Fibroblast of the aortic adventitia (primary cell): ENCODE measurements at places on chromosomes 3 and 15.
A peak's percentile ranks its signal among the peaks of the same experiment; 100 is the strongest.

GRCh38 chr15:51049081-51049480 is 45.6 kb downstream of the TNFAIP8L3 start:
- no peak for DNase-seq

DNA sequence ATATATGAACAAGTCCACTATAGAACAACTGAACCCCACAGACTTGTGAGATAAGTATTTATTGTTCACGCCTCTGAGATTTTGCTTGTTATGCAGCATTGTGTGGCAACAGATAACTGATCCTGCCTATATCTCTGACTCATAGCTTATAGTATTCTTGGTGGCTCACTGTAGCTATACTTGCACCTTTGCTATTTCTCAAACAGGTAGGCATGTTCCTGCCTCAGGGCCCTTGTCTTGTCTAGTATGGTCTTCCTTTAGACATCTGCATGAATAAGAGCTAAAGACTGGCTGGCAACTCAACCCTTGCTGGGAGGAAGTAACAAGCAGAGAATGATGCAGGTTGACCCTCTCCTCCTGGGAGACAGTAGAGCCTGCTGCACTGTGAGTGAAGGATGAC is 256.1 kb downstream of the CHST2 start:
- no peak for DNase-seq

GRCh38 chr3:32125012-32125411 is 18.6 kb downstream of the GPD1L start:
- no peak for DNase-seq

DNA sequence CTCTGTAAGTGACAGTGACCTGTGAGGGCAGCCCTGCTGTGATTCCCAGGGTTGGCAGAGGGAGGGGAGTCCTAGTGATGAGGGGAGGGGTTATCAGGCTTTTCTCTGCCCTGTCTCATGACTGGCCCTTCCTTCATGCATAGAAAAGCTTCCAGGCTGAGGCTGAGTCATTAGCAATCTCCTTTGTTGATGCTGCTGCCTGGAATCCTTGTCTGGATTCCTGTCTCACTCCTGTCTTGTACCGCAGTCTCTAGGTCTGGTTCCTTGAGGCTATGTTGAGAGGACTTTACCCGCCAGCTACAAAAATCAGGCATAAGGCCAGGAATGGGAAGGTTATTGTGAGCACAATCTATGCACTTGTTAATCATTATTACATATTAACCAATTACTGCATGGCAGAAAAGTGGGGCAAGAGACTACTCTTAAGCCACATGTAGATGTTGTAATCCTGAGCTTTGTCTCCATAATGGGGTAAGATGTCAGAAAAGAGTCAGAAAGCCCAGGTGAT is 7.2 kb downstream of the KLHL6 start:
- DNase-seq = peak; percentile 64

- DNase-seq = no peak
These were observed 27.5 kb downstream of the MELTF start for GRCh38 chr3:197001972-197002700.

GRCh38 chr15:27645672-27646071 is 453.4 kb downstream of the OCA2 start:
- DNase-seq = no peak

DNA sequence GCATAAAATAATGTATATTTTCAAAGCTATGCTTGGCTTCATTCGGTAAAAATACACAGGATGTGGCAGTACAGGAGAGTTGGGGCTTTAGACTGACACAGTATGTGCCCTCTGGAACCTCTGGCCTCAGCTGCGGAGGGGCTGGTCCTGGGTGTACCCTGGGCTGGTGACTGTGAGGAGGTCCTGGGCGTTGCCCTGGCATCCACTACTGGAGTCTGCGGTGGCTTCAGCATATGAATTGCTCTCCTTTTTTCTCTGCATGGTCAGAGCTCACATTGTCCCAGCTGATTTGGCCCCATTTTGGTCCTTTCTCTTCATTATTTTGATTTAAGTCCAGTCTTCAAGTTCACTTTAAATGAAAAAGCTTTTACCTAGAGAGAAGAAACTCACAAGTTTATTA is 40.5 kb upstream of the CORO2B start:
- DNase-seq = no peak

DNA sequence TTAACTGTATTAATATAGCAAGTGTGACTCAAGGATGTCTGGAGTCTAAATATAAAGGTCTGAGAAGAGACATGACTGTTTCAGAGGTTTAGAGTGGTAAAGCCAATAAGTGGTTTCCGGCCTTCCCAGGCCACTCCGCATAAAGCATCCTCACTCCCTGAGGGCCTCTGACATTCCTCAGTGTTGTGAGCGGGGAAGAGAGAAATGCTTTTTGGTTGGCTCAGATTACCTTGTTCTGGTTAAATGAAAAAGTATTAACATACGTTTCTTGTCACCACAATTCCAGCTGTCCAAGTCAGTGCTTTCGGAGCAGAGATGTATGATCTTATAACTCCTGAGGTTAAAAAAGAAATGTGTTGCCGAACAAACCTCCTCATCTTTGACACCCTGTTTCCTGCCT is 103.8 kb downstream of the RBMS3 start:
- peak; percentile 91 for DNase-seq

GRCh38 chr3:98782824-98783500 is 19.8 kb downstream of the ST3GAL6 start:
- no peak for DNase-seq

GRCh38 chr3:161508852-161509477 is 12.4 kb downstream of the OTOL1 start:
- peak; percentile 0 for DNase-seq

DNA sequence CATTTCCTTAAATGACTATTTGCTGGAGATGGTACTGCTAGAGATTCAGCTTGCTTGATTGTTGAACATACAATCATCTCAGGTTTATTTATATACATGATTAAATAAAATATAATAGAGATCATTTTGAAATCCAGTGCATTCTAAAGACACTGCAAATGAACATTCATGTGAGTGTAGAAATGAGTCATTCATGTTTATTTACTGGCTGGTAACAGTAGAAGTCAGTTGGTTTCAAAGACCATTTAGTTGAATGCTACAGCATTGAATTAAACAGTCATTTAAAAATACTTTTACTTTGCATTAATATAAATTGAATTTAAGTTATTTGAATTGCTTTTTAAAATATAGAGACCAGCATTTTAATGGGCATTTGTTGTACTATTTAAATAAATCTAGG is 551.9 kb upstream of the GOLIM4 start:
- DNase-seq = no peak

GRCh38 chr3:53834429-53835095 is 11.7 kb downstream of the CHDH start:
- no peak for DNase-seq

DNA sequence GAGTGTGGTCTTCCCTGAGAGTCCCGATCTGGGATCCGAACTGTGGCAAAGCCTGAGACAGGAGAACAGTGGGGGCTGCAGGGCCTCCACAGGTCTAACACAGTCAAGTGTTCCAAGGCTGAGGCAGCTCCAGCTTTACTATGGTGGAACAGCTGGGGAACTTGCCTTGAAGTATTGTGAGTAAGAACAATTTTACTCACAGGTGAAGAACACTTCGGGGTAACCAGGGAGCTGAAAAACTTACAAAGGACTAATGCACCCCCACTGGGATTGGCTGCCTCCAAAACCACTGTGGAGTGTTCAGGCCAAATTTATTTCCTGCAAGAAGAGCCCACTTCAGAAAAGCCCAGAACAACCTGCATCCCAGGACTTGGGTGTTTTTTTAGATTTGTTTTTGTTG is 25.4 kb downstream of the ZIC4 start:
- DNase-seq = no peak

DNA sequence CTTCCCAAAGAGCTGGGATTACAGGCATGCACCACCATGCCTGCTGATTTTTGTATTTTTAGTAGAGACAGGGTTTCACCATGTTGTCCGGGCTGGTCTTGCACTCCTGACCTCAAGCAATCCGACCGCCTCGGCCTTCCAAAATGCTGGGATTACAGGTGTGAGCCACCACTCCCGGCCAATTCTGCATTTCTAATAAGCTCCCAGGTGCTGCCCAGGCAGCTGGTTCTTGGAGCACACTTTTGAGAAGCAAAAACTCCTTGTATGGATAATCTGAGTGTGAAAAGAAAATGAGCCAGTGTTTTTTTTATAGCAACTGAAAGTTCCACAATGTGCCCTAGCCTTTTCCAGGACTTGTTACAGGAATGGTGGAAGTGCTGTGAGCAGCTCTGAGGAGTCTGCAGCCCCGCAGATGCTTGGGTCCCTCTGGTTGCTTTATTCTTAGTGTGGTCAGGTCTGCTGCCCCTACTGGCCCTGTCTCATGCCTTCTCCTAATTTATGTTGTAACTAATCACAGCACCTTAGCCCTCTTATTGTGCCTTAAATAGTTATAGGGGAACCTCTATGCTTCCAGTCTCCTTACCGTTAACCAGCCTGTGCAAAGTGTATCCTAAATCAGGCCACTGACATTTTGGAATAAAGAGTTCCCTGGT is 13.5 kb upstream of the KCNAB1 start:
- no peak for DNase-seq

DNA sequence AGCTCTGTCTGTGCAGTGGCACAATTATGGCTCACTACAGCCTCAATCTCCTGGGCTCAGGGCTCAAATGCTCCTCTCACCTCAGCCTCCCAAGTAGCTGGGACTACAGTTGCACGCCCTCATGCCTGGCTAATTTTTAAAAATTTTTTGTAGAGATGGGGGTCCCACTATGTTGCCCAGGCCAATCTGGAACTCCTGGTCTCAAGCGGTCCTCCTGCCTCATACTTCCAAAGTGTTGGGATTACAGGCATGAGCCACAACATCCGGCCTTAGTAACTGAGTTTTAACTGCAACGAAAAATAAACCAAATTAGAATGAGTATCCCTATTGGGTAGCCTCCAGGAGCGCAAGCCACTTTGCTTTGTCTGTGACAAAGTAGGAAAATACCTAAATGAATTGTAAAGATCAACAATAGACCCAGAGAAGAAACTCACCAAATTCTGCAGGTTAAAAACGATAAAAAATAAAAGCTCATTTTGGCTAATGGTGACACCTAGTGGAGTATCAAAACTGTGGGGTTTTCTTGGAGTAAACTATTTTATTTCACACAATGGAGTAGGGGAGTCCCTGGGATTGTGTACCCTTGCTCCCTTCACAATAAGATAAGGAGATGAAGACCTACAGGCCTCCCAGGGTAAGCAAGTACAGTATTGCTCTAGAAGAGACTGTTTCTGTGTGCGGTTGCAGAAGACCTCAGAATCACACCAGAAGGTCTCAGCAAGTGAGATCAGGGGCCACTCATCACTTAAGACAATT is 21.0 kb upstream of the CA12 start:
- DNase-seq = peak; percentile 73

DNA sequence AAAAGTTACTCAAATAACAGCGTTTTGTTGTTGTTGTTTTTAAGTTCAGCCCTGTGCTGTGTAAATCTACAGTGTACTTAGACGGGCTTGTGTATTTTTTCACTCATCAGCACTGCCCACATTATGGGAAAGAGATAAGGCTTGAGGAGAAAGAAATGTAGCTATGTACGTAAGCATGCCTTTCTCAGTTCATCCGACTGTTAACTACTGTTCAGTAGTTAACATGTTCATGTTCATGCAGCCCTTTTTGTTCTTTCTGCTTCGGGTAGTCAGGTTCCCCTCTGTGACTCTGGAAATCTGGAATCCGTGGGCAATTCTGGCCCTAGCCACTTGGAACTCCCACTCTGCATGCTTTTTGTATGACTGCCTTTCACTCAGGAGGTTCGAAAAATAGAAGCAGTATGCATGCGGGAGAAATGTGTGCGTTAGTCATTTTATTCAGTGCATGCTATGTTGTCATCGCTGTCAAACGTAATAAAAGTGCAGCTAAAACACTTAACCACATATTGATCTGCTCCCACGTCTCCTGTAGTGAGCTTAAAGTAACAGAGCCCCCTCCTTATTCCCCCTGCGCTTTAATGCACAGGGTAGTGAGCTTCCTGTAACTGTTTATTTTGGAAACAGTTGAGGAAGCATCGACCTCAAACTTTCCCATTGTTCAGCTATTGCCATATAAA is 283.1 kb upstream of the NR2F2 start:
- peak; percentile 90 for DNase-seq
